ENCODE measurements at places on chromosomes 4 and X. TPM values are rescaled to one million over a fixed set of nuclear protein-coding genes. Genes with fewer than 3 reads are reported as not detected.

DNA sequence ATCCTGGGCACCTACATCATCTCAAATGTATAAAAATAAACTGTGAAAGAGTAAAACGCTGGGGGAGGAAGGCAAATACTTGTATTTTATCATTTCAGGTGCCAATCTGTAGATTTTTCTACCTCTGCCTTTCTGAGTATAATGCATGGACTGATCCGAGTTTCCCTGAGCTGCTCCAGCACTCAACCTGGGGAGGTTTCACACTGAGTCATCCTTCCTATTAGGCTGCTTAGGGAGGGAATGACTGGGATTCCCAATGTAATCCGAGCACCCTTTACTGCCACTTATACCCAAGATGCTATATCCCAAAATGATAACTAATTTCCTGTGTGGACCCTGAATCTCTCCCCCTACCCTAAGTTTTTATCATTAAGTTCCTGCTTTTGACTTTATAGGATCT, 126.6 kb downstream of the HNRNPD start:
- peaks cover 23% of the 10 kb centered on the region for H3K4me1 ChIP-seq
- H3K27ac ChIP-seq, result no peak overlapping the region
- no peak overlapping the region for H3K4me3 ChIP-seq
- no peak for DNase-seq

- H3K36me3 ChIP-seq, result peaks cover 50% of the 10 kb centered on the region
- H3K27me3 ChIP-seq, result peaks cover 7% of the 10 kb centered on the region
- DNase-seq, result no peak
- no peaks in the 10 kb centered on the region for H3K4me1 ChIP-seq
Measured at GRCh38 chr4:10656988-10657387, 27.6 kb downstream of the CLNK start.

Gene PNMA5
- total RNA-seq, result 0.13 TPM

Gene RASL11B
- 71.9 TPM for total RNA-seq
